ENCODE measurements at places on chromosomes 11 and 22.
A peak's percentile ranks its signal among the peaks of the same experiment; 100 is the strongest.

DNA sequence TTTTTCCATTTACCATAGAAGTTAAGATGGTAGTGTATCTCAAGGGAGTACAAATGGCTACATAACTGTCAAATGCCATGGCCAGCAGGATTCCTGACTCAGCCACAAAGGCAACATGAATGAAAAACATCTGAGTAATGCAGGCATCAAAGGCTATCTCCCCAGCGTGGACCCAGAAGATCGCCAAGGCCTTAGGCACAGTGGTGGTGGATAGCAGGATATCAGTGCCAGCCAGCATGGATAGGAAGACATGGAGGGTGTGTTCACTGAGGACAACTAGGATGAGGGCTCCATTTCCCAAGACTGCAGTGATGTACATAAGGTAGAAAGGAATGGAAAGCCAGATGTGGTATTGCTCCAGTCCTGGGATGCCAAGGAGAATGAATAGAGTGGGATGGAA, 18.0 kb downstream of the OR52B2 start:
- no peak for DNase-seq

DNA sequence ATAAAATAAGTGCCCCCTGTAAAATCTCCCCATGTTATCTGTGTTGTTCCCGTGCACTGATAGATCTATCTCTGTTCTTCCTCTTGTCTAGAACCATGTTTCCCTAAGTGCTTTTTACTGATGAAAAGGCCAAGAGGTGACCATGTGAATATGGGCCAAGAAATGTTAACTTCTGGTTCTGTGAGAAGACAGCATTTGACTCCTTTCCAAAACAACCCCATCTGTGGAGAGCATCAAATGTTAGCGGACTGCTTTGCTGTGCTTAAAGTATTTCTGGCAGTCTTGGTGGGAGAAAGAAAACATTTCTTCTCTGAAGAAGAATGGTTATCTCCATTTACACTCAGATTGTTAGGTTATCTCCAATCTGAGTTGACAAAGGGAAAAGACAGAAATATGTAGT, 58.6 kb upstream of the GUCY1A2 start:
- DNase-seq: no peak

DNA sequence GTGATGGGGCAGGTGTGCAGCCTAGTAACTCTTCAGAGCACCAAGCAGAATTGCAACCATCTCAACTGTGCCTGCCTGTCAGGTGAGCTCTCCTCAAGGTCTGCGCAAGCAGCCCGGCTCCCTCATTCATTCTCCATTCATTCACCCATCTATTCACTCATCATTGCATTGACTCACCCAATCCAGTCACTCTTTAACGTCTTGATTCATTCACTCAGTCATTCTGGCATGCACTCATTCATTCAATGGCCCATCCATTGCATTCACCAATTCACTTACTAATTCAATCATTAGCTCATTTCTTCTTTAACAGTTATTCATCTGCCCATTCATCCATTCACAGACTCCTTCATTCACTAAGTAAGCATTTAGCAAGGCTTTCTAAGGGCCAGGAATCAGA, 111.8 kb downstream of the PDE2A start:
- no peak for DNase-seq

DNA sequence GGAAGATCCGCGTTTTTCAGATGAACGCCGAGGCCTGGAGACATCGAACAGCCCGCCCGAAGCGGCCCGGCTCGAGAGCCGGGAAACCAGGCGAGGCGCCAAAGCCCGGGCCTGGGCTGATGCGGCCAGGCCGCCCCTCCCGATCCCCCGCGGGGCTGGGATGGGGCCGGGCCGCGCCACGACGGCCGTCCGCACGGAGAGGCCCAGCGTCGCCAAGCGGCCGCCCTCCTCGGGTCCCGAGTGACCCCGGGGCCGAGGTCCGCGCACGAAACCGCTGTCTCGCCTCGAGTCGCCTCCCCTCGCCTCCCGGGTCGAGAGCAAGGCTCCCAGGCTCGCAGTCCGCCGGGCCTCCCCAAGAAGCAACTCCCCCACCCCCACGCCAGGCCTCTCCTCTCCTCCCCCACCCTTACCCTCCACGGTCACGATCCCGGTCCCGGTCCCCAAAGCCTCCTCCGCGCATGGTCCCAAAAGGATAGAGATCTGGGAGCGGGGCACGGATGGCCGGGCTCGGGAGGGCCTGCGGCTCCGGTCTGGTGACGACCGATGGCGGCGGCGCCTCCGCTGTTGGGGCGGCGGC, 482 bp downstream of the DDX17 start:
- peak; percentile 62 for DNase-seq

GRCh38 chr22:30979932-30980331, 10.9 kb downstream of the TUG1 start:
- no peak for DNase-seq

- no peak for DNase-seq
These were observed 9.9 kb downstream of the SLC43A3 start for GRCh38 chr11:57417056-57417455.

- DNase-seq: no peak
These were observed 72.8 kb upstream of the DDI1 start for GRCh38 chr11:103963648-103964047.

GRCh38 chr22:42807185-42807584, 49.9 kb downstream of the ARFGAP3 start:
- no peak for DNase-seq

DNA sequence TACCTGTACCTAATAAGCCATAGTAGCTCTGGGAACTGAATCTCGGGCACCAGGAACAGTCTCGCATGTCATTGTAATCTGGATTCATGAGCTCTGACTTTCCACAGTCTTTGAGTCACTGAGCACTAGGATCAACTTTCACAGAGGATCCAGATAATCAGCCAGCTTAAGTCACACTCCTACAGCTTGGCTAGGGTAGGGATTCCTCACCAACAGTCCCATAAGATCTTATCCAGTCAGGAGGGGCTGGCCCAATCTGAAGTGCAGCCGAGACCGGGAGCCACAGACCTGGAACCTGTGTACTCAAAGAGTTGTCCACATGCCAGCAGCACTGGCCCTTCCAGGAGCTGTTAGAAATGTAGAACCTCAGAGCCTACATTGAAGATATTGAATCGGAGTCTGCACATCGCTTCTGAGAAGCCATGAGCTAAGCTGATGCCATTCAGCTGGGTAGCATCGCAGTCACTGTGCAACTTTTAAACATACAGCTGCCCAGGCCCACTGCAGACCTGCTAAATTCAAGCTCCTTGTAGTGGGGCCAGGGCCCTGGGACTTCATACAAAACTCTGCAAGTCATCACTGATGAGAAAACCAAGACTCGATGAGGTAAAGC, 538.8 kb upstream of the B3GAT1 start:
- DNase-seq: no peak

DNA sequence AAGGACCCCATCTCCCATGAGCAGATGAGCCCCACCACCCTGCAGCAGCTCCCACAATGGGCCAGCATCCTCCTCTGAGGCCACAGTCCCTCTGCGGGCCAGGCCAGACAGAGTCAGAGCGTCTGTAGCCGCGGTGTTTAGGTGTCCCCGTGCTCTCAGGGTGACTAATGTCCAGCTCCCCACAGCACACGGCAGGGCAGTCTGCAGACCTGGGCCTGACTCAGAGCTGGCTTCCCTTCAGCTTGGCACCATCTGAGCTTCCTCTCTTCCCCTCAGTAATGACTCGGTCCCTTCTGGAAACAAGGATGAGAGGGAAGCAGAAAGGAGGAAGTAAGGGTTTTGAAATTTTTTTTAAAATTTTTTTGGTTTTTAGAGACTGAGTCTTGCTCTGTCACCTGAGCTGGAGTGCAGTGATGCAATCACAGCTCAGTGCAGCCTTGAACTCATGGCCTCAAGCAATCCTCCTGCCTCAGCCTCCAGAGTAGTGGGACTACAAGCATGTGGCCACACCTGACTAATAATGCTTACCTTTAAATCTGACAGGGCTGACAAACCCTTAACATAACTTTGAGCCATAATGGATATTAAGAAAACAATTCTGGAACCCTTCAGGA, 28.5 kb downstream of the LRRC74B start:
- DNase-seq: no peak

GRCh38 chr11:16252373-16252772, 104.0 kb downstream of the SOX6 start:
- no peak for DNase-seq

DNA sequence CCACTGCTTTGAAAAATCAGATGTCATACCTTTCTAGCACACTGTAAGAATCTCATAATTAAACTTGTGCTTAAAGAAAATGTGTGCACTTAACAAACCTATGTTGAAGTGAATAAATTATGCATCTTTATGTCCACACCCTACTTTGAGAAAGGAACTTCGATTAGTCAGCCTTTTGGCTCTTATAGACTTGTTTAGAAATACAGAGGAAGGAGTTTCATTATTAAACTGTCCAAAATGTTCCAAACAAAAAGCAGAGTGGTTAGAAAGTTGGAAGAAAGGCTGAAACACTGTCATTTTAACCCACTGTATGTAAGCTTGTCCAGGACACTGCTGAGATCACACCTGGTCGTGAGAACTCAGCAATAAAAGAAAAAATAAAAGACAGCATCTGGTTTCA, 863.2 kb upstream of the CHORDC1 start:
- DNase-seq: no peak

DNA sequence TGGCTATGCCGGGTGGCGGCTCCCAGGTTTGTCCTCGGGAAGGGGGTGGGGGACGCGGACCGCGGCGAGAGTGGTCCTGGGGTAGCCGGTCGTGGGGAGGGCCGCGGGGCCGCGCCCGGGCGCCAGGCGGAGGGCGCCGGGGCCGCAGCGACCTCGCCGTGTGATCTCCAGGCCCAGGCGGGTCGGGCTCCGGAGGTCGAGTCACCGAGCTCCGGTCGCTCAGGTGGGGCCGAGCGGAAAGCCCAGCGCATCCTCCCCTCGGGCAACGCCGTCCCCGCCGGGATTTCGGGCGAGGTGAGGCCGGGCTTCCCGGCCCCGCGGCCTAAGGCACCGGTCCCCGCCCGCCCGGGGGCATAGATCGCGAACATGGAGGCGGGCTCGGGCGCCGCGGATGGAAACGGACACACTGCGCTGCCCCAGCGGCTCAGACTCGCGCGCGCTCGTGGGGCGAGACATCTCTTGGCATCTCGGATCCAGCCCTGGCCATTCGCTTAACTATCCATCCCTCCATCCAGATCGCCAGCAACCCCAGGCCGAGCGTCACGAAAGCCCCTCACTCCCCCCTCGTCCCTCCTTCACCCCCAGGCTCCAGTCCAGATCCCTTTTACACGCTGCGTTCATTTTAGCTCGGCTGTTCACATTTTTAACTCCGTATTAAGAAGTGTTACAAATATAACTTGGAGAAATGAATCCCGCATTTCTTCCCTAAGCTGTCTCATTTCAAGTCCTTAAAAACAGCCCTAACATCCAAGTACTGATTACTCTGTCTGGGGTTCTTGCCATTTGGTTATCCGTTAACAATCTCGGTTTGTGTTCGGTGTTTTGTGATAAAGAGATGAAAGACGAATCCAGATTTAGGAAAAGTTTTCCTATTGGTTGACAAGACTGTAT, 460 bp downstream of the ZC3H12C start:
- no peak for DNase-seq

DNA sequence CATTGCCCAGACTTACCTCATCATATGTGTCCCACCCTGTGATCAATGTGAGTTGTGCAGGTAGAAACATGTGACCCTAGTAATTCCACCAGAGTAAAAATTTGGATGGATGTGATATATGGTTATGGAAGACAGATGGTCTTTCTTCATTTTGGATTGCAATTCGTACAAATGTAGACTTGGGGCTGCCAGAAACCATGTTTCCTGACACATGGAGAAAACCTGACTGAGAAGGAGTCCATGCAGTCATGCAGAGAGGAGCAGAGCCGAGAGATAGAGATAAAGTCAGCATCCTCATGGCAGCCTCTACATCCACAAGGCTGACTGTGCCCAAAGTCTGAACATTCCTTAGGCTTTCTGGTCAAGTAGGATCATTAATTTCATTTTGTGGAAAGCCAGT, 678.1 kb upstream of the KIRREL3 start:
- DNase-seq: no peak

DNA sequence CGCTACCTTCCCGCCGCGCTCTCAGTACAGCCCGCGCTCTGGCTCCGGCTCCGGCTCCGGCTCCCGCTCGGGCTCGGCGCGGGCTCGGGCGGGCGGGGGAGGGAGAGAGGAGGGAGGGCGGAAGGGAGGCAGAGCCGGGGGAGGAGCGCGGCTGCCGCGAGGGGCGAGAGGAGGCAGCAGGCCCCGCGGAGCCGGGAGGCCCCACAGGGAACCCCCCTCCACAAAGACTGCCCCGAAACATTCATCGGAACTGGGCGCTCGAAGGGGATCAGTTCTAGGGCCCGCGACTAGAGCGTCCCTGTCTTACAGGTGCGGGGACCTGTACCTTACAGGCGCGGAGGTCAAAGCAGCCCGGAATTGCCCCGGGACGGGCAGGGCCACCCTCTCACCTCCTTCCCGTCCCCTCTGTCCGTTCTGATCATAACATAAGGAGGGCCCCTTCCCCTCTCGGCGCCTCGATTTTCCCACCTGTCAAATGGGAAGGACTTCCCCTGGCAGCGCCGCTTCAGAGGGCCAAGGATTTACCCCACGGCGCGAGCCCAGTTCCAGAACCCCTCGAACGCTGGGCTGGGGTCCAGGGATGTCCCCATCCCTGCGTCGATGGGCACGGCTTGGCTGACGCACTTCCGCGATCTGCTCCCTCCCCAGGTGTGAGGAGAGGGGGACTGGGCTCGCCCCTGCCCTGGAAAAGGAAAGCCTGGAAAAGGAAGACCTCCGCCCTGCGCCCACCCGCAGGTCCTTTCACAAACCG, at the start of gene SHISA8:
SHISA8 (minus strand) TSS at position 40 of the 751 bp plus-strand sequence. CDS start 407 bp downstream, outside the sequence.
- DNase-seq: peak; percentile 60

DNA sequence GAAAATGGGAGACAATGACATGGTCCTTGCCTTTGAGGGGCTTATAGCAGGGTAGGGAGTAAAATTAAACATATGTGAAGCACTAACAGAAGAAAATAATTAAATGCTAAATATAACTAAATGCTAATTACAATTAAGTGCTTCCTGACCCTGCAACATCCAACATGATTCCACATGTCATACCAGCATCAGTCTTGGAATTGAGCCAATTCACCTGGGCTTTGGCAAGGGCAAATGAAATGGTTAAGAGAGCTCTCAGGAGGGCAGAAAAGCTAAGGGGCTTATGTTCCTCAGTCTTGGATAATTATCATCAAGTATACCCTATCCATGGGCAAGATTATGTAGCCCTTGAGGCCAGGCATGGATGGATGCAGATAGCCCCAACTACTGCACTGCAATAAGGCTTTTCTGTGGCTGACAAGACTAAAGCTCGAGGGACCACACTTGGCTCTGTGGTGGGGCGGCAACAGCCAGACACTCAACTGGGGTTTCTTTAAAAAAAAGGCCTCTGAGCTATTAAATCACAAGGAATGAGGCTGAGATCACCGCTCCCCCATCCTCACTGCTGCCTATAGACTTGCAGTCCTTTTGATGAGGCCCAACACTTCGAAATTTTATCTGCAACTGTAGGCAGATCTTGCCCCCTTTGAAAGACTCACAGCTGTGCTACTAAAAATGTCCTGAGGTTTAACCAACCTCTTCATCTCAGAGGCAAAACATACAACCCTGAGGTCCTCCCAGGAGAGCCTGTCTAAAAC, 39.0 kb downstream of the IL18BP start:
- no peak for DNase-seq
